Activated naive CD4-positive, alpha-beta T cell (primary cell): ENCODE measurements at places on chromosomes 6 and 20.

- DNase-seq: no peak
These were observed 524.6 kb upstream of the JARID2 start for GRCh38 chr6:14721103-14721758.

DNA sequence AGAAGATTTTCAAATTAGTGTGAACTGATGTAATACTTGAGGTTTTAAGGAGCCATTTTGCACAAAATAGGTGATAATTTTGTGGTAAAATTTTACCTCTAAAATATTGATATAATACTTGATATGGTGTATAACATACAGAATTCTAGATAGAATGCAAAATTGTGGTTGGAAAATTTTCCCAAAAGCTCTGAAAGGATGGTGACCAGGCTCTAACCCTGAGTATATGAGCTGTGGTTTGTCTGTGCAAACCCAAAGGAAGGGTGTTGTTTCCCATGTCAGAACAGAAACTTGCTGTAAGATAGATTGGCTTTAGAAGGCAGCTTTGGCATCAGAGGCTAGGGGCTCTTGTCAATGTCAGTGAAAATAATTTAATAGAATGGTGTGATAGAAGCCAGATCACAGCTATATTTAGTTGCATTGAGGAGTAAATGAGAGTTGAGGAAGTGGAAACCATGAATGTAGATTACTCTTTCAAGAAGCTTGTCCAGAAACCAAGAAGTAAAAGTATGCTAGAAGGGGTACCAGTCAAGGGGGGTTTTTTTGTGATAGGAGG lies 257.7 kb downstream of the FARS2 start:
- DNase-seq: no peak

- no peak for DNase-seq
These were observed 181.9 kb downstream of the GMPR start for GRCh38 chr6:16420337-16420714.

- DNase-seq: no peak
These were observed 47.9 kb downstream of the HMGN3 start for GRCh38 chr6:79186564-79186963.
